Activated T-cell treated with anti-CD3 and anti-CD28 coated beads for 4 hours (primary cell): ENCODE measurements at places on chromosomes 2 and 18.

- no peak for DNase-seq
These were observed 13.7 kb downstream of the COLEC11 start for GRCh38 chr2:3608373-3609278.

DNA sequence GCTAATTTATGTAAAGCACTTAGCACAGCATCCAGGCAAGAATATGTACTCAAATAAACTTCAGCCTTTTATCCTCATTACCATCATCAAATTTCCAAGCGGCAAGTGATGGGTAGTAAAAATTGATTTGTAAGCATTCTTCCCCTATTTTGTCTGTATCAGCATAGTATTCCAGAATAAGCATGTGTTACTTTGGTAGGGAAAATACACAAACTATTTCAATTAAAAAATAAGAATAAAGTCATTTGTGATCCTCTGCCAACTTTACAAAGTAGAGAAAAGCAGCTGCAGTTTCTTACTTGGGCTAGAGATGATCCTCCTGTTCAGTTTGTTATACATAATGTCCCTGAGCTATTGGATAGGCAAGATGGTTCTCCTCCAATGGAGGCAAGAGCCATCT is 493.2 kb downstream of the ZEB2 start:
- no peak for DNase-seq

GRCh38 chr2:64952096-64952495 is 37.1 kb upstream of the SLC1A4 start:
- no peak for DNase-seq

DNA sequence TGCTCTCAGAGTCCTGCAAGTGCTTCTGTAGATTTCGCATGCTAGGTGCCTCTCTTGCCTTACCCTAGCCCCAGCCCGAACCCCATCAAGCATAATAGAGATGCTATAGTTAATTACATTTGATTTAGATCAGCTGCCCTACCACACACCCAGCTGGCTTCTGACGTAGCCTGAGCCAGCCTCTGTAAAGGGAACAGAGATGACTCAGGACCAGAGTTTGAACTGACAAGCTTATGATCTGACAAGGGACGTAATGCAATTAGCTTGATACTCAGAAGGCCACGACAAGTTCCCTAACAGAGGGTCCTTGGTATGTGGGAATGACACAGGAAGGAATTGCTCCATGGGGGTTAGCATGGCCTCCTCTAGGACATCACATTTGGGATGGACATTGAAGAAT is 126.6 kb downstream of the LRATD1 start:
- no peak for DNase-seq

- DNase-seq: no peak
These were observed 48.2 kb downstream of the SLC66A3 start for GRCh38 chr2:11203480-11203879.

- no peak for DNase-seq
These were observed 62.5 kb downstream of the SERTAD2 start for GRCh38 chr2:64591188-64591587.
